Activated T-helper 1 cell treated with anti-CD3 and anti-CD28 coated beads, Interleukin-12 subunit alpha, Interleukin-12 subunit beta, Interleukin-2, Interleukin-4 antibody, amounts not matched to agents 30 ng/mL and 10 ng/mL and 1 ng/mL, durations not matched to agents 14 hours and 24 hours and 36 hours (primary cell): ENCODE measurements at places on chromosomes 2 and 18. TPM values are rescaled to one million over a fixed set of nuclear protein-coding genes. Genes with fewer than 3 reads are reported as not detected.

GRCh38 chr18:73793386-73793785 lies 354.2 kb downstream of the FBXO15 start:
- DNase-seq, result no peak
- no peaks in the 10 kb centered on the region for H3K4me1 ChIP-seq
- H3K36me3 ChIP-seq, result no peaks in the 10 kb centered on the region
- H3K27ac ChIP-seq, result no peak overlapping the region
- H3K27me3 ChIP-seq, result no peaks in the 10 kb centered on the region
- no peak overlapping the region for H3K4me3 ChIP-seq

GRCh38 chr2:196891136-196891535 lies 35.4 kb downstream of the PGAP1 start:
- H3K27me3 ChIP-seq, result no peaks in the 10 kb centered on the region
- no peak for DNase-seq
- peaks cover 6% of the 10 kb centered on the region for H3K4me1 ChIP-seq
- peaks cover 47% of the 10 kb centered on the region for H3K36me3 ChIP-seq

Gene MBD2
- total RNA-seq, result 223 and 242 TPM in 2 replicates

DNA sequence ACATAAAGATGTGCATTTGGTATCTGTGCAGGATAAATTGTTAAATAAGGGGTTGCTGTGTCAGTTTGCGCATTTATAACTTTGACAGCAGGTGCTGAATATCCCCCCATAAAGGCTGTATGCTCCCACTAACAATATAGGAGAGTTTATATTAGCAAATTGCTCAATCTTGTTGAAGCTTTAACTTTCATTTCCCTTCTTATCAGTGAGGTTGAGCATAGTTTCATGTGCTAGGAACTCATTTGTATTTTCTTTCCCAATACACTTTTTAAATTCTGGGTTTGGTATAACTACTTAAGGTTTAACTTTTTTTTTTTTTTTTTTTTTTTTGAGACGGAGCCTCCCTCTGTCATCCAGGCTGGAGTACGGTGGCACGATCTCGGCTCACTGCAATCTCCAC lies 89.0 kb downstream of the FAM117B start:
- no peaks in the 10 kb centered on the region for H3K27me3 ChIP-seq
- DNase-seq, result no peak
- H3K4me1 ChIP-seq, result no peaks in the 10 kb centered on the region
- H3K36me3 ChIP-seq, result peaks cover 2% of the 10 kb centered on the region

Gene PIEZO2
- total RNA-seq, result not detected in 2 replicates
